ENCODE measurements at places on chromosomes 11 and 22. TPM values are rescaled to one million over a fixed set of nuclear protein-coding genes. Genes with fewer than 3 reads are reported as not detected.
A peak's percentile ranks its signal among the peaks of the same experiment; 100 is the strongest.

DNA sequence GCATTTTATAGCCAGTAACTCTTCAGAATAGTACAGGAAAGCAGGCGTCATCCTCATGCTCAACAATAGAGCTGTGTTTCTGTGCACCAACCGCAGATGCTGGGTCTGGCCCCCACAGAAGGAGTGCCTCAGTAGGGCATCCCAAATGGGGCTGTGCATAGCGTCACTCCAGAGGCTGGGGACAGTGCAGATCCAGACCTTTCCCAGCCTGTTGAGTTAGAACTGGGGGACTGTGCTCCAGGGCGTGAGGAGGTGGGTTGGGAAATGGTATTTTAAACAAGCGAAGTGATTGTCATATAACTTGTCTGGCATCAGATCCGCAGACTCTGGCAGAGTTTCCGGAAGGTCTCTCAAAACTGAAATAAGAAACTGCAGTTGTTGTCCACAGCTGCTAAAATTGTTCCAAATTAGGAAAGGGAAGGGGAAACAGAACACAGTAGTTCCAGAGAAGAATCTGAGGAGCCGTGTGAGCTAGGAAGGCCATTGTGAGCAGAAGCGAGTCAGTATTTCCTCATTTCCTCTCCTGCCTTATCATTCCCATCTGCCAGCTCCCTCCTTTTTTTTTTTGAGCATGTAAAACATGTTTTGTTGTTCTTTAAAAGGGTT is 52.2 kb downstream of the JAM3 start:
- peak; percentile 73 for DNase-seq

DNA sequence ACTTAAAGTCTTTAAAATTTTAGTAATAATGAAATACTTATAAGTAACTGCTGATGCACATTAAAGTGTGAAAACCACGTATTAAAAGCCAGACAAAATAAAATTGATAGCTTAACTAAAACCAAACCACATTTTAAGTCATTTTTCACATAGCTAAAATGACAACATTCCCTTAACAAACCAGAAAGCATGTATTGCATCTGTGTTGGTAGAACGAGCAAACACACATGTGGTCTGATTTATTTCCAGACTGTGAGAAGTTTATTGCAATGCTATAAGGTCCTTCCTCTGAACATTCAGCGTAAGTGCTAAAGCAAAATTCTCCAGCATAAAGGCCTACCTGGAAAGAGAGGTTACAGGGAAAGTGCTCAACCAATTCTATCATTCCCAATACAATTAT is 57.8 kb downstream of the ARHGAP20 start:
- no peak for DNase-seq

- peak; percentile 20 for DNase-seq
Measured at GRCh38 chr11:100525635-100526034, 161.5 kb upstream of the ARHGAP42 start.

DNA sequence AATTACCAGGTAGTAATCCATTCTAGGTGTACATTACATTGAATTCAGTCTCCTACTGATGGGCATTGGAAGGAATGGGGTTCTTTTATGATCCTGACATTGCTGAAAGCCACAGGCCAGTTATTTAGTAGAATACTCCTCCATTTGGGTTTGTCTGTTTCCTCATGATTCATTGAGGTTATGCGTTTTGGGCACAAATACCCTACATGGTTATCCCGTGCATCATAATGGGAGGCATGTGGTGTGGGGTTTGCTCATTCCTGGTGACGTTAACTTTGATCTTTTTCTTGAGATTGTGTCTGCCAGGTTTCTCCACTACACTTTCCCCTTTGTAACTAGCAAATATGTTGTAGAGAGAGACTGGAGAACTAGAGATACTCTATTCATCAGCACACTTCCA is 5.5 kb downstream of the FOLR3 start:
- DNase-seq: peak; percentile 93

PRRG4 gene
- total RNA-seq: 0.33 TPM

SIAE gene
- total RNA-seq: 5.5 TPM

- peak; percentile 44 for DNase-seq
Measured at GRCh38 chr11:69674267-69674885, 777 bp downstream of the LTO1 start.

DNA sequence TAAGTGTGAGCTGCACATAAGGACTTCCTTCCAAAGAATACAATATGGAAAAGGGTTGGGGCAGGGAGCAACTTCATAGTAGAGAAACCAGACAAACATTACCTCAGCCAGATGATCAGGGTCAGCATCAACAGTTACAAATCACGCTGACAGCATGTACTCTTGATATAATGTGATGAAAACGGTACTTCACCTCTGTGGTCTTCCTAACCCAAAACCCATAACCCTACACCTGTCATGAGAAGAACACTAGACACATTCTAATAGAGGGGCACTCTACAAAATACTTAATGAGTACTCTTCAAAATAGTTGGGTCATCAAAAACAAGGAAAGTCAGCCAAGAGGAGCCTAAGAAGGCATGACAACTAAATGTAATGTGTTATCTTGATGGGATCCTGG is 43.9 kb downstream of the RRAS2 start:
- no peak for DNase-seq

DNA sequence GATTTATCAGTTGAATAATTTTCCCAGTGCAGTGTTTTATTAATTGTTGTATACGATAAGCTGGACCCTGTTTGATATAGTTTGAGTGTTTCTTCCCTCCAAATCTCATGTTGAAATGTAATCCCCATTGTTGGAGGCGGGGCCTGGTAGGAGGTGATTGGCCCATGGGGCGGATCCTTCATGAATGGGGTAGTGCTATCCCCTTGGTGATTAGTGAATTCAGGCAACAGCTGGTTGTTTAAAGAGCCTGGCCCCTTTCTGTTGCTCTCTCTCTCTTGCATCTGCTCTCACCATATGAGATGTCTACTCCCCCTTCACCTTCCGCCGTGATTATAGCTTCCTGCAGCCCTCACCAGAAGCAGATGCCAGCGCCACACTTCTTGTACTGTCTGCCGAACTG is 1.5 kb downstream of the OR5A1 start:
- DNase-seq: no peak

CCDC85B gene
- 135 TPM for total RNA-seq

- DNase-seq: no peak
Measured at GRCh38 chr11:22930816-22931594, 70.7 kb upstream of the CCDC179 start.

- no peak for DNase-seq
Measured at GRCh38 chr11:11167806-11168205, 185.2 kb downstream of the CSNK2A3 start.

GRCh38 chr11:47518212-47518964 is 34.5 kb downstream of the CELF1 start:
- no peak for DNase-seq

NAP1L4 gene
- total RNA-seq: 113 TPM

GRCh38 chr11:34823639-34824038 is 92.5 kb downstream of the APIP start:
- DNase-seq: no peak

- DNase-seq: no peak
Measured at GRCh38 chr11:126456783-126457542, 101.5 kb downstream of the ST3GAL4 start.

GRCh38 chr11:64447831-64448598 is 89.1 kb downstream of the RPS6KA4 start:
- DNase-seq: no peak

OR51F2 gene
- total RNA-seq: not detected

- peak; percentile 86 for DNase-seq
Measured at GRCh38 chr11:74418509-74418895, 20.3 kb upstream of the PGM2L1 start.

- DNase-seq: peak; percentile 54
Measured at GRCh38 chr11:130145975-130146776, 13.4 kb upstream of the ST14 start.

RPL3 gene
- total RNA-seq: 2,695 TPM

IGF2 gene
- total RNA-seq: not detected

PANX3 gene
- not detected for total RNA-seq

GRCh38 chr11:131906963-131907362 is 536.5 kb downstream of the NTM start:
- DNase-seq: no peak

- no peak for DNase-seq
Measured at GRCh38 chr11:71163371-71163770, 89.0 kb downstream of the SHANK2 start.

DNA sequence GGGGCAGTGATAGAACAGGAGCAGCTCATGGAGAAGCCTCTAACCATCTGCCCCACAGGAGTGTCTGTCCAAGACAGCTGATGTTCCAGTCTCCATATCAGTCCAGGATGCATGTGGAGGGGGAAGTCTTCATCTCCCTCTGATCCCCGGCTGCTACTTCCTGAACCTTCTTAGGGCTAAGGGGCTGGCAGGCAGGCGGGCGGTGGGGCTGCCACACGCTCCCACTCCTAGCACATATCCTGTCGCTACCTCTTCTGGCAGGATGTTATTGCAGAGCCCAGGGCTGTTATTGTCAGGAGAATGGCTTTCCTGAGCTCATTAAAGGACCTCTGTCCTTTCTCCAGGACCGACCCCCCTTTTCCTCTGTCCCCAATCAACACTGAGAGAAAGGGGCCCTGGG is 25.4 kb downstream of the LRRC55 start:
- DNase-seq: no peak

DNA sequence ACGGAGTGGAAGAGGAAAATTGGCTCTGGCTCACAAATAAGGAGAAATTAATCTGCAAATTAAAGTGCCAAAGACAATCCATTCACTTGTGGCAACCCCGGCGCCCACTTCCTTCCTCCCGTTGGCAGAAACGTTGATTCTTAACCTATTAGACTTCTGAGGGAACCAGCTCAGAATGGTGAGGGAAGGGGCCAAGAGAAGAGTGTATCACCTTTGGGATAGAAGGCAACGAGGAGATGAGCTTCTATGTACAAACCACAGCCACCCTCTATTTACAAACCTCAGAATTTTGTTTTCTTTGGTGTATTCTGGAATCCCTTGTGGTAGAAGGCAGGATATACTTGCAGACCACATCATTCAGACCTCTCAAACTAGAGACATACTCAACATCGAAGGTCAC is 1.1 kb downstream of the MB start:
- DNase-seq: no peak

DNA sequence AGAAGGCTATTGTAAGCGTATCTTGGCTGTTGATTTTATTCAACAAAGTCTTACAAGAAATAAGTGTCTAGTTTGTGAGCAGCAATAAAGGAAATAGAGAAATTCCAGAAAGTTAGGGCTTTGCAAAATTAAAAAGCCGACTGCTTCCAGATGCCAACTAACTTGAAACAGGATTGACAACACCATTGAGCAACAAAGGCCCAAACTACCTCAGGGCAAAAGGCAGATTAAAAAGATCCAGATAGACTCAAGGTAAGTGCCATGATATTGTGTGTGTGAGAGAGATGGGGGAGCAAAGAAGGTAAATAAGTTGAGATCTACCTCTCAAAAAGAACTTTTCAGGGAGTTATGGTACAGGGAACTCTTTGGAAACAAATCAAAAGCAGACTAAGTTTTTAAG is 49.1 kb downstream of the PARVG start:
- DNase-seq: no peak

GRCh38 chr11:111983187-111983986 is 41.8 kb upstream of the DLAT start:
- no peak for DNase-seq

DNA sequence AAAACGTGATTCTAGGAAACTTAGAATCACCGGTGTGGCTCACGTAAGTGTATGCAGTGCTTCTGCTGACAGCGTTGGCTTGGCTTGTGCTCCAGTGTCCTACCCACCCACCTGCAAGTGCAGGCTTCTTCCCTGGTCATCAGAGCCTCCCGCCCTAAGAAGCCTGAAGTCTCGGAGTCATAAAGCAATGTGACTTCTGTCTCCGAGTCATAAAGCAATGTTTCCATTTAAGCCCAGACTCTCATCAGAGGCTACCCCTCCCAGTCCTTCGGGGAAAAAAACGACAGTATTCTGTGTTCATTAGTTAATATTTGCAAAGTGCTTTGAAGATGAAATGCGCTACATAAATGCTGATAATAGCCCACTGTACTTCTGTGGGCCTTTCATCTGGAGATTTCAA is 293.8 kb downstream of the OPCML start:
- no peak for DNase-seq

- DNase-seq: no peak
Measured at GRCh38 chr11:133724116-133724515, 121.2 kb downstream of the SPATA19 start.

DNA sequence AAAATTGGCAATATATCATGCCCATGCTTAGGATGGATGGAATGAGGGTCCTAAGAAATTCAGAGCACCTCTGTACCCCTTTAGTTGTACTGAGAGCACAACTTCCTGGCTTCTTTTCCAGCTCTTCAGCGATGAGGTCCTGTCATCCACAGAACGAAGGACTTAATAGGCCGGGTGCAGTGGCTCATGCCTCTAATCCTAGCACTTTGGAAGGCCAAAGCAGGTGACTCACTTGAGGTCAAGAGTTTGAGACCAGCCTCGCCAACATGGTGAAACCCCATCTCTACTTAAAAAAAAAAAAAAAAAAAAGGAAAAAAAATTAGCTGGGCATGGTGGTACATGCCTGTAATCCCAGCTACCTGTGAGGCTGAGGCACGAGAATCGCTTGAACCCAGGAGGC is 125.3 kb upstream of the BMAL1 start:
- DNase-seq: no peak

BBOX1 gene
- total RNA-seq: not detected

Data from HT1080 (cell line).